Stimulated activated CD8-positive, alpha-beta memory T cell treated with anti-CD3 and anti-CD28 coated beads, Interleukin-7, amount 100 ng/mL, for 4 hours (primary cell): ENCODE measurements at places on chromosomes 1 and 21.
A peak's percentile ranks its signal among the peaks of the same experiment; 100 is the strongest.

GRCh38 chr1:74780594-74780993, 47.6 kb downstream of the TYW3 start:
- DNase-seq, result no peak

- no peak for DNase-seq
These were observed 165.1 kb upstream of the SNX7 start for GRCh38 chr1:98496256-98496995.

GRCh38 chr1:208433086-208433485, 188.9 kb upstream of the PLXNA2 start:
- DNase-seq, result no peak

DNA sequence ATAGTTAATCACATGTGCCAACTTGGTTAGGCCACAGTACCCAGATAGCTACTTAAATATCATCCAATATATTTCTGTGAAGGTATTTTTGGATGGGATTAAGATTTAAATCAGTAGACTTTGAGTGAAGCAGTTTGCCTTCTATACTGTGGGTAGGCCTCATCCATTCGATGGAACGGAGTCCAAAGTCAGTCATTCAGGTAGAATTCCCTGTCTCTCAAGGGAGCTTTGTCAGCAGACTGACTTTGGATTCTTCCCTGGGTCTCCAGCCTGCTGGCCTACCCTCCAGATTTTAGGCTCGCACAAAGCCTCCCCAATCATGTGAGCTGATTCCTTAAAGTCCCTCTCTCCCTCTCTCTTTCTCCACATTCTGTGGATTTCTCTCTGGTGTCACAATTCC, 145.1 kb upstream of the MAGI3 start:
- no peak for DNase-seq

GRCh38 chr21:39451332-39452206, at the start of gene SH3BGR:
Gene SH3BGR, plus strand, starts transcription at chr21:39451970. Its CDS starts 127 bp downstream, at chr21:39452097.
- no peak for DNase-seq

GRCh38 chr1:21552715-21553114, 43.5 kb downstream of the ALPL start:
- DNase-seq, result no peak

GRCh38 chr1:231605149-231606100, 21.2 kb upstream of the DISC1 start:
- DNase-seq, result no peak

- no peak for DNase-seq
These were observed 53.9 kb upstream of the RBM15 start for GRCh38 chr1:110285316-110285715.

- peak; percentile 6 for DNase-seq
These were observed 524 bp downstream of the TP53BP2 start for GRCh38 chr1:223845037-223845809.

DNA sequence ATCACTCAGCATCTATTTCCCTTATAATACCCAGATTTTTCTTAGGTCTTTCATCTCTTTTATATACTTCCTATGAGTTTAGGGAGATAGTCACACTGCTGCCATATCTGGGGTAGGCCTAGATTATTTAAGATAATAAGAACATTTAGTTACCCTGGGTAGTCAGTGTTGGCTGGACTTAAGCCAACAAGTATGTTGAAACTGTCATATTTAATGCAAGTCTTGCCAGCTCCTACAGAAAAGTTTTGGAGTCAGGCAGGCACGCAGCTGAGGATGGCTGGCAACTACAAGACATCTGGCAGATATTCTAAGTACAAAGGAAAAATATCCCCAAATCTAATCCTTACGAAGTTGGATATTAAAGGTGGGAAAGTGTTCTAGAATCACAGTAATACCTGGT, 19.2 kb upstream of the DEPDC1 start:
- no peak for DNase-seq

DNA sequence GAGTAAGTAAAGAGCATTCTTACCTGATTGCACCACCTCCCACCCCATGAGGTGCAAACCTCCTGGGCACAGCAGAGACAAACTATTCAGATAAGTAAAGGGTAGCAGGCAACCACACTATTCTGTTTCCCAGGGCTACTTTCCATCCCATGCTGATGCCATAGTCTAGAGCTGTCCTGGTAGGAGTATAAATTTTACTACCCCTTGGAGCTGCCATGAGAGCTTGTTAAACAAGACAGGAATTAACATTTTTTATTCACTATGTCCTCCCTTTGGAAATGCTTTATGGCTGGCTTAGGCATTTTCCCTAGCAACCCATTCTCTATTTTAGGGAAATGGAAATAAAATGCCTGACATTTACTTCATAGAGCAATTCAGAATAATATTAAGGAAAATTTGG, 324.6 kb upstream of the USP25 start:
- DNase-seq, result no peak

GRCh38 chr1:175353066-175353465, 160.5 kb upstream of the KIAA0040 start:
- DNase-seq, result no peak

GRCh38 chr1:236489710-236490377, 33.9 kb upstream of the LGALS8 start:
- no peak for DNase-seq

DNA sequence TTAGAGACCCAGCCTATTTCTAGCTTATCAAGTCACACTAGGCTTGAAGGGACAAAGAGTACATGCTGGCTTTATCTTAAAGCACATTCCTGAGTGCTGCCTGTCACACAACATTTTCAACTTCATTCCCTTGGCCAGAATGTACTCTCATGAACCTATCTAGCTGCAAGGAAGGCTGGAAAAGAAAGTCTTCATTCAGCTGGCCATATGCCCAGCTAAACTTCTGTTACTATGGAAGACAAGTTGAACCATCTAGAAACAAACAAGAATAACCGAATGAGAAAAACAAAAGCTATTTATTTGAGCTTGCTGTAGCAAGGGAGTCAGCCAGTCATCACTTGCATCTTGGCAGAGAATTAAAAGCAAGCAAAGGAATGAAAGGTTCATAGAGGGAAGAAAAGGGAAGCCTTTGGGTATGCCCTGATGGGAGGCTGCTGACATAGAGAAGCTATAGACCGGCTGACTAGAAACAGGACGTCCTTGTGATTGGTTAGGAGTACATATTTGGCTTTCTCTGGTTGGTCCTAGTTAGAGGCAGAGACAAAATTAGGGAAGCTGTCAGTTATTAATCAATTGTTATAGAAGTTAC, 108.4 kb downstream of the NEK7 start:
- no peak for DNase-seq

- DNase-seq, result no peak
These were observed 47.7 kb upstream of the C8B start for GRCh38 chr1:57013522-57013921.

GRCh38 chr1:119080586-119080985, 59.9 kb downstream of the WARS2 start:
- DNase-seq, result no peak

- DNase-seq, result no peak
These were observed 7.1 kb upstream of the RASAL2 start for GRCh38 chr1:178086766-178087165.

- DNase-seq, result peak; percentile 51
These were observed 1.1 kb downstream of the CTPS1 start for GRCh38 chr1:40980453-40981121.

DNA sequence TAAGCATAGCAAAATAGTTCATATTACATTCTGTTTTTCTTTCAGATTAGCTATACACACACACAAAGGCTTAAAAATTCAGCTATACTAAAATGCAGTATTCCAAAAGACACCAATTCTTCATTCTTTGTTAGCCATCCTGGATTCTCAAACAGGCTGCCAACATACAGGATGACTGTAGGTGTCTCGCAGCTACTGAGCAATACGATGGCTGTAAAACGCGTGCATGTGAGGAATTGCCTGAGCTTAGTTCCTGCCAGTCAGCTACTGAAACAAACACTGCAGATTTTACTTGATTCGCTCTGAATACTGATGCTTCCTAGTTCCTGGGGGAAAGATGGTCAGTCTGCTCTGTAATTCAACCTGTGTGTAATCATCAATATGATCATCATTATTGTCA, 24.7 kb upstream of the HMGN1 start:
- no peak for DNase-seq

DNA sequence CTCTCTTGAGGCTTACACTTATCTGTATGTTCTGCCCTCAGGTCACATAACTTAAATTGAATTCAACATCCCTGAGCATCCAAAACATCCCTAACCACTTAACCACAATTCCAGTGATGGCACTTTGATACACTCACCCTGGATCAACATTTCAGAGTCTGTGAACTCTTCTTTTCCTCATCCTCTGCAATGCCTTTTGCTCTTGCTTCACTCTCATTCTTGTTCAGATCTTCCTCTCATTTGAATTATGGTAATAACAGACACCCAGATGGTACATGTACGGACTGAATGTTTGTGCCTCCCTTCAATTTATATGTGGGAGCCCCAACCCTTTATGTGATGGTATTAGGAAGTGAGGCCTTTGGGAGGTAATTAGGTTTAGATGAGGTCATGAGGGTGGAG, 33.4 kb downstream of the PTGER3 start:
- no peak for DNase-seq

DNA sequence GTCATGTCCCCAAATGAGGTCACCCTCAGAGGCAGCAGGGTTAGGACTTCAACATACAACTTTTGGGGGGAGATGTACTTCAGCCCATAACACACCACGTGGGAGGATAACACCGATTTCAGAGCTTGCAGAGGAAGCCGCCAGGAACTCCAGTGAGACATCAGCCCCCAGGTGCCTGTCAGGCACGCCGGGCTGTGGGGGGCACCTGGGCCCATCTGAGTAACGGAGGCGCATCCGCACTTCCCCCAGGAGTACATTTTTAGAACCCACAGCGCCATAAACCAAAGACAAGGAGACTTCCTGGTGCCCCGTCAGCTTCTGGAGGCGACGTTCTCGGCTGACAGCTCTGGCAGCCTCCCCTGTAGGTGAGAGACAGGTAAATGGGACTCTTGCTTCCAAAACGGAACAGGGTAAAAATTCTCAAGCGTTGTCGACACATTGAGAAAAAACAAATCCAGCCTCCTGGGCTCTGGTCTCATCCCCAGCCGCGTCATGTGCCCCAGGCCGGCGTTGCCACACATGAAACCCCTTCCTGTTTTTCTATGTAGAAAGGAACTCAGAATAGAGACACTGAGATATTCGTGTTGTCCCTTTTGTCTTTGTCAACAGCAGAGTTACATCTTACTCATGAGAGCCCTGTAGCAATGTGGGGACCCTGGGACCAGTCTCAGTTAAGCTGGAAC, 93.3 kb downstream of the PDE9A start:
- peak; percentile 32 for DNase-seq

GRCh38 chr1:7233237-7233540, 447.9 kb downstream of the CAMTA1 start:
- no peak for DNase-seq

DNA sequence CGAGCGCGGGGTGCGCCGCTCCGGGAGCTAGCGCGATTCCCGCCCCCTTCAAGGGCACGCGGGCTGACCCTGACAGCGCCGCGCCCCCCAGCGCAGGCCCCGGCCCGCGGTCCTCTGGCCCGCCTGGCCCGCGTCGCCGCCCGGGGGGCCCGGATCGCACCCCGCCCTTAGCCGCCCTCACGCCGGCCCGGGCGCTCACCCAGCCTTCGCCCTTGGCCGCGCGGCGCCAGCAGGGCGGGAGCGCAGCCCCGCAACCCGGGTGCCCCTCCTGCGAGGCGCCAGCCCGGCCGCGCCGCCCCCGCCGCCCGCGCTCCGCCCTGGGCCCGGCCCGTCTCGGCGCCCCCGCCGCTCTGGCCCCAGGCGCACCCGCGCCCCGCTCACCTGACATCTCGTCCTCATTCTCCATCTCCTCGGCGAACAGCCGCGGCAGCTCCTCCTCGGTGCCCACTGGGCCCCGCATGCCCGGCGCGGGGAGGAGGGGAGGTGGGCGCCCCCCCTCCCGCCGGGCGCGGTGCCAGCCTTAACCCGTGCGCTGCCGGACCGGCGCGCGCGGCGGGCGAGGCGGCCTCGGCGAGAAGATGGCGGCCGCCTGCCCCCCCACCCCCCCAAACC, 451 bp downstream of the CHD5 start:
- DNase-seq, result no peak

DNA sequence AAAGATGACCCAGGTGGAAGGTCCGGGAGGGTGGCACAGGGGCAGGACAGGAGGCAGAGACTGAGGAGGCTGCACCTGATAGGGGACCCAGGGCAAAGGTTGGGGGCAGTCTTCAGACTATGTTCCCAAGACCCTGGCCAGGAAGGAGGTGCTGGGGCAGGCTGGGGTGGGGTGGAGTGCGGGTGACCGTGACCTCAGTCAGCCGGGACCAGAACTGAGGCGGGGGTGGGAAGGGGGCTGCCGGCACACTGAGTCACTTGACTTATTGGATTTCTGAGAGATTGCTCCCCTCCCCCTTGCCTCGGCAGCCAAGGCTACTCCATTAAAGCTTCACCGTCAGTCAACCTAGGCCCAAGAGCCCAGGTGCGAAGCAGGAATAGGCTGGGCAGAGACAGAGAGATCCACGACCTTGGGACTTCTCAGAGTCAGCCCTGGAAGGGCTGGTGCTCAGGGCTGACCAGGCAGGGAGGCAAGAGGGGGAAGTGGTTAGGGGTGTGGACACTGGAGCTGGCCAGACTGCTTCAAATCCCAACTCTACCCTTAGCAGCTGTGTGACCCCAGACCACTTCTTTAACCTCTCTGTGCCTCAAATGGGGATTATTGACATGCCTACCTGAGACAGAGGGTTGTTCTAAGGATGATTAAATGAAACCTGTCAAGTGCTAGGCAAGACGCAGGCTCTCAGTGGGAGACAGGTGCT, 47.9 kb upstream of the LAPTM5 start:
- DNase-seq, result no peak
